ENCODE measurements at places on chromosomes 1 and 21. TPM values are rescaled to one million over a fixed set of nuclear protein-coding genes. Genes with fewer than 3 reads are reported as not detected.

- DNase-seq = no peak
Observed at GRCh38 chr1:3236361-3236760, 167.4 kb downstream of the PRDM16 start.

GRCh38 chr1:159866905-159867663 lies 4.6 kb upstream of the VSIG8 start:
- DNase-seq = no peak

- DNase-seq = peak; percentile 27
Observed at GRCh38 chr1:201593200-201593921, 54.4 kb downstream of the NAV1 start.

- no peak for DNase-seq
Observed at GRCh38 chr1:228691926-228692325, 43.4 kb upstream of the RHOU start.

DNA sequence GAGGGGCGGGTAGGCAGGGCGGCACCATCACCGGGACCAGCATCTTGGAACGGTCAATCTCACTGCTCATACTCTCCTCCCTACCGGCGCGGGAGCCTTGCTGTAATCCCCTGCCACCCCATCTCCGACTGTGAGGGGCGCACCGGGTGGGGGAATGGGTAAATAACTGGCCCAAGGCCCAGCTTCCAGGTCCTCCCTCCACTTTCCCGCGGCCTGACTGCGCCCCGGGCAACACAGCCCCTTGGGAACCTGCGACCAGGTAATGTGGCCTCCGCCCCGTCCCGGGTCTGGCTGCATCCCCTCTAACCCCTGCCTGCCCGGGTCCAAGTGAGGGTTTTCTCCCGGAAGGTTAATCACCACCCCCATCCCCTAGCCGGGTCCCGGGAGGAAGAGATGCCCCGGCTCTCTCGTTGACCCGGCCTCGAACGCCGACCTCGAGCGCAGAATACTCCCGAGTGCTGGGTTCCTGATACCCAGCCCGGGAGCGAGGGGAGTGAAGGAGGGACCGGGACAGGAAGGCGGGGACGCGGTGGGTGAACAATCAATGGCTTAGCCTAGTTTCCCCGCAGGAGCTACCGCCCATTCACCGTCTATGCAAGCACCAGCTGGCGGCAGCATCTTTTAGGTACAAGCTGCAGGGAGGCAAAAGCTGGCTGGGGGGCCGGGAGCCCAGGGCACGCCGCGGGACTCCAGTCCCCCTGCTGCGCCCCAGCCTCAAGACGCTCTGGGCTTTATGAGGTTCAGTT lies 5.9 kb upstream of the LHX9 start:
- DNase-seq = no peak

Gene OR2T2
- total RNA-seq = not detected

Gene ZNF683
- 1.1 TPM for total RNA-seq

Measured in upper lobe of right lung (tissue), 1 donor.